PC-9 (cell line): ENCODE measurements at places on chromosomes 4 and X. TPM values are rescaled to one million over a fixed set of nuclear protein-coding genes. Genes with fewer than 3 reads are reported as not detected.
A peak's percentile ranks its signal among the peaks of the same experiment; 100 is the strongest.

GRCh38 chrX:70808942-70809940 is 99.3 kb downstream of the TEX11 start:
- DNase-seq = no peak

DNA sequence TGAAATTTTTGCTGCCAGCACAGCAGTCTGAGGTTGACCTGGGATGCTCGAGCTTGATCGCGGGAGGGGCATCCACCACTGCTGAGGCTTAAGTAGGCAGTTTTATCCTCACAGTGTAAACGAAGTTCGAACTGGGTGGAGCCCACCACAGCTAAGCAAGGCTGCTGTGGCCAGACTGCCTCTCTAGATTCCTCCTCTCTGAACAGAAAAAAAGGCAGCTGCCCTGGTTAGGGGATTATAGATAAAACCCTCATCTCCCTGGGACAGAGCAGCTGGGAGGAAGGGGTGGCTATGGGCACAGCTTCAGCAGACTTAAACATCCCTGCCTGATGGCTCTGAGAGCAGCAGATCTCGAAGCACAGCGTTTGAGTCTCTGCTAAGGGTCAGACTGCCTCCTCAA is 314.6 kb downstream of the STPG2 start:
- DNase-seq = no peak

DNA sequence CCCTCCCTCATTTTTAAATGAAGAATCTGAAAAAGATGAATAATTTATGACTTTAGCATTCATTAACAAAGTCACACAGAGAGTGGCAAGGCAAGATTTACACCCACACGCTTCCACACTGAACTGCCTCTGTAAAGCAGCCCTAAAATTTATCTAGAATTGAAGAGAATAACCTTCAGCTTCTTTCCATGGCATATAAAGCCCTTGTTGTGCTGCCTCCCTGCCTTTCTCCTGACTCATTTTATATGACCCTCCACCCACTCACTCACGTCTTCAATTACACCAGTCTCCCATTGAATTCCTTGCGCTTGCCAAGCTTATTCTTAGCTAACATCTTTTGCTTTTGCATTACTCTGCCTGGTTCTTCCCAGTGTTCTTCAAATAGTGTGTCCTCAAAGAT is 2649.3 kb downstream of the PCDH7 start:
- no peak for DNase-seq

GRCh38 chrX:84336646-84337045 is 148.6 kb upstream of the RPS6KA6 start:
- no peak for DNase-seq

GRCh38 chrX:72366701-72367454 is 61.2 kb upstream of the CITED1 start:
- DNase-seq = no peak

GRCh38 chrX:106378616-106379015 is 210.5 kb downstream of the PWWP3B start:
- no peak for DNase-seq

DNA sequence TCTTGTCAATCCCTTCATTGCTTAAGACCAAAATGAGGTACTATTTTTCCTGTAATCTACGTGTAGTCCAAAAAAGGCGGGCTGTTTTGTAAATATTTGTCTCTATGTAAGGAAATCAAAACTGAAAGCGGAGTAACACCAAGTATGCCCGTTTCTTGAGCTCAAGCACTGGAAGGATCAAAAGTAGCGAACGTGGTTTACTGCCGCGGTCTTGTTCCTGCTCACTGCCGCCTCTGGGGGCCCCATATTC is 71.5 kb downstream of the AFF1 start:
- no peak for DNase-seq

GRCh38 chrX:45264865-45265264 is 64.2 kb upstream of the DIPK2B start:
- DNase-seq = no peak

- DNase-seq = no peak
Observed at GRCh38 chrX:131025336-131025735, 32.8 kb upstream of the ARHGAP36 start.

DNA sequence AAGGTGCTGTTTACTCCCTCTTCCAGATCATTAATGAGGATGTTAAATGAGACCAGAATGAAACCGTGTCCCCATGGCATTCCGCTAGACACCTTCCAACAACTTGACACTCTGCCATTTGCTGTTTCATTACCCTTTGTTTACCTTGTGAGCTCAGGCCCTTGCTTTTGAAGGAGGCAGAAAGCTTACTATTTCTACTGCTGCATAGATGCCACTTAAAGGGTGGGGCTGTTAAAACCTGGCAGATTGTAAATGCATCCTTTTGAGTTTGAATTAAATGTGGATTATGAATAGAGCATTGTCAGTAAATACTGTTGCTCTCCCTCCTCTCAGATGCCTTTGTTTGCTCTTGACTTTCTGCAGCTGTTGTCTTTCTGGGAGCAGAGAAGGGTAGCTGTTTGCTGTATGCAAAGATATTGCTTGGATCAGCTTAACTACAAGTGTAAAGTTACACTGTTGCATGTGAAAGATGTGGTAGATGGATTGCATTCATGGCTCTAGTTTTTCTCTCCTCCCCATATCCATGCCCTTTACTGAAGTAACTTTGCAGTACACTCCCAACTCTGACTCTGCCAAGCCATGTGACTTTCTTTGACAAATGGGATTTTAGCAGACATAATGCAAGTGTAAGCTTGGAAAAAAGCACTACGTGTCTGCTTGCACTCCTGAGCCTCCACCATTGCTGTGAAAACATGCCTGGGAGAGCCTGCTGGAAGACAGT is 75.0 kb upstream of the DHX15 start:
- DNase-seq = no peak

DNA sequence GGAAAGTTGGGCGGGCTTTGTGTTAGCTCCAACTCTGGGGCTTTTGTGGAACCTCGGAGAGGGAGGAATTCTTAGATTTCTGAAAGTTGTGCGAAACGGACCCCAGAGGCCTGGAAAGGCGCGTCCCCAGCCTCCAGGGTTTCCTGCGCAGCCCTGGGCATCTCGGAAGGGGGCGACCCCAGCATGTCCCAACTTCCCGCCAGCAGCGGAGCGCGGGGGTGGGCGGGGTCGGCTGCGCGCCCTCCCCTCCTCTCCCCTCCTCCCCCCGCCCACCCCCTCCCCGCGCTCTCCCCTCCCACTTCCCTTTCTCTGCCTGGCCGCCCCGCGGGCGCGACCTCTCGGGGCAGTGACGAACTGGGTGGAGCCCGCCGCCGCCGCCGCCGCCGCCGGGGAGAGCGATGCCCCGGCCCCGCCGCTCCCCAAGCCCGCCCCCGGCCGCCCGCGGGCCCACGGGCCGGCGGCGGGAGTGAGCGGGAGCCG is 16.8 kb downstream of the PTTG2 start:
- DNase-seq = peak; percentile 79

DNA sequence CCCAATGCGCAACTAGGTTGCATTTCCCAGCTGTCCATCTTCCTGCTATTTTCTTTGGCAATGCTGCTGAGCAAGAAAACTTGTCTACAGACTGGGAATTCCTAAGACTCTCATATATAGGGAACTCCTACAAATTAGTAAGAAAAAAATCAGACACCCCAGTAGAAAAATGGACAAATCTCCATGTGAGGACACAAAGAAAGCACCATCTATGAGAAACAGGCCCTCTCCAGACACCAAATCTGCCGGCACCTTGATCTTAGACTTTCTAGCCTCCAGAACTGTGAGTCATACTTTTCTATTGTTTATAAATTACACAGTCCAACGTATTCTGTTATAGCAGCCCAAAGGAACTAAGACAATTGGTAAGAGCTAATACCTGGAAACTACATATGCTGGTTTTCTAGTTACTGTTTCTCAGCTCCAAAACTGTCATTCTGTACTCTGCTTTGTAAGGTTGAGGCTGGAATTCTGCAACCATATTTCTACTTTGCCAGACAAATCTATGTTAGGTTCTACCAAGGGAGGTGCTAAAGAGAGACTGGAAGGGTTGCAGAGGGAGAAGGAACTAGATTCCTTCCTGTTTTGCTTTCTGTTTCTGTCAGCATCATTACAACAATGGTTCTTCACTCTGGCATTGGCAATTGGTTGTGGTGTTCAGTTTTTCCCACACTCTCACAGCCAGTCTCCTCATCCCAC is 35.7 kb upstream of the FAM241A start:
- no peak for DNase-seq

DNA sequence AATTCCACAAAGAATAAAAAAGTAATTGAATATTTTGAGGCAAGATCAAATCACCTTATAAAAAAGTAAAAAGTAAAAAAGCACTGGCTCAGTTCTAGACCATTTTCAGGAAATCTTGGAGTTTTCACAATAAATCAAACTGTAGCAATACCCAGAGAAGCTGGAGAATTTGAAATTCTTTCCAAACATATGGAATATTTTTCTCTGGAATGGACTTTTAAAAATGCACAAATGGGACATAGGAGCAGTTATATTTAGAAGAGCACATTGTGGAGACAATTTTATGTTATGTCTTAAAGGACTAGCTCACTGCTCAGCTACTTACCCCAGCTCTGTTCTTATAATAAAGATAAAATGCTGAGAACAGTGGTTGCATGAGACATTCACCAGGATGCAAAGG is 211.9 kb upstream of the KIT start:
- DNase-seq = no peak

DNA sequence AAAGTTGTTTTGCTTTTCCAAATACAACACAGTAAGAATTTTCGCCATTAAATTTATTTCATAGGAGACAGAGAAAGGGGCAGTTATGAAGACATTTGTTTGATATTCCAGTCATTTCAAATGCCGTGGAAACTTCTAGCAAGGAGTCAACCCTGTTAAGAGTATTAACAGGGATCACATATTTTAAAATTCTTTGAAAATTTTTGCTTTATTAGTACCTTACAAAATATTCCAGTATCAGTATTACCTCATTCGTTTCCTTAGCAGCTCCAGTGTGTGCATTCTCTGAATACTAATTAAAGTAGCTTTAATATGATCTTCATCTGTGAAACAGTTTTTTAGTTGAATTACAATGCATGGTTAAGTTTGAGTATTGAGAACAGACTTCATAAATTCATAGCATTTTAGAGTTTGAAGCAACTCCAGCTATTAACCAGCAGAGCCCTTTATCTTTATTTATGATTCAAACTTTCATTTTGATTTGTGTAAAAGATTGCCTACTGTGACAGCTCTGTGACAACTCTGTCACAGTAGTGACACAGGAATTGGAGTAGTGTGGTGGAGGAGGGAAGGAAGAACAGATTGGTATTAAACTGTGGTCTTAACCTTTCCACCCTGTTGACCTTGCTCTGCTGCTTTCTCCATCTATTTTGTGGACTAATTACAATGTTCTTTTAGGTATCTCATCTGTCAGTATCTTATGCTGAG is 86.3 kb downstream of the PDLIM5 start:
- no peak for DNase-seq

DNA sequence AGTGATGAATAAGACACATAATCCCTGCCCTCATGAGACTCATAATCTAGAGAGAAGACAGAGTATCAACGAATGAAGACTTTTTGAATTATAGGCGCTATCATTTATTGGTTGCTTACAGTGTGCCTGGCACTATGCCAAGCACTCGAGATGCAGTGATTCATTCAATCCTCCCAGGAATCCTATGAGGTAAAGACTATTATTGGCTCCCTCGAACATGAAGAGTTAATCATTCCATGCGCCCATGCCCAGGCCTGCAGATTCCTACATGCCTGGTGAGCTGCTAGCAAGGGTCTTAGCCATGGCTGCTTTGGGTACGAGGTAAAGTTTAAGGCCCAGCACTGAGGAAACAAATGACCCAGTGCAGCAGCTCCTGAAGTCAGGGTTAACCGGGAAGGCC is 47.0 kb downstream of the TEX13B start:
- no peak for DNase-seq

GRCh38 chr4:105139646-105140045 is 7.0 kb upstream of the TET2 start:
- DNase-seq = no peak

- peak; percentile 1 for DNase-seq
Observed at GRCh38 chr4:64272432-64272831, 136.8 kb downstream of the TECRL start.

Gene DGAT2L6
- not detected in 2 replicates for total RNA-seq

Gene TNMD
- total RNA-seq = not detected in 2 replicates

Gene MAGEE2
- not detected in 2 replicates for total RNA-seq

Gene TLR3
- 7.7 and 10.3 TPM in 2 replicates for total RNA-seq

Gene SRD5A3
- 7.3 and 9.9 TPM in 2 replicates for total RNA-seq
